ENCODE measurements at places on chromosomes 16 and 17.
A peak's percentile ranks its signal among the peaks of the same experiment; 100 is the strongest.

DNA sequence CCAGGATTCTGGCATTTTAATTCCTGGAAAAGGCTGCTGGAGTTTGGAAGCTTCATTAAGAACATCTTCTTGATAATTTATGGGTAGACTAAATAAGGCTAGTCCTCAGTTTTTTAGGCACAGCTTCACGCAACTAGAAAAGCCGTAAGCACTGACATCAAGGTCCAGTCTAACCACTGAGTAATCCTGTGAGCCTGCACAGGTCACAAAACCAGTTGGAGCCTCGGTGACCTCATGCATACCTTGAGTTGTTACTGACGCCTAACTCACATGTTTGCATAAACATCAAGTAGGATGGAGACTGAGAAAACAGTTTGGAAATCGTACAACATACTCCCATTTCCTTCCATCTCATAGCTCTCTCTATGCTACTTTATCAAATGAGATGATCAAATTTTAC, 63.8 kb upstream of the RCVRN start:
- no peak for DNase-seq

DNA sequence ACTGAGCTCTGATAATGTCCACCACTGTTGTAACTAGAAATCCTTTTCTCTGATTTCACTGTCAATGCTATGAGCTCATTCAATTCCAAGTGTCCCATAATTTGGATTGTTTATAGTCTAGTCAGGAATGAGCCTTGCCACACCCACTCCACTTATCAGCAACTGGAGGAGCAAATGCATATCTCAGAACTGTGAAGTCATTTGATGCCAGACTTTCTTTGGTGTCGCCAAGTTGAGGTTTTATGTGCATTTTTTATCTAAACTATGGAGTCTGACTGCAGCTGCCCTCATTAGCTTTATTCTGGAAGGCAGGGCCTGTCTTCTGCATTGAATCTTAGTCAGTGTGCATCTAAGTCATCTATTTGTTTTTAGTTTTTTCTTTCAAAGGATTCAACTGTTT, 361.3 kb downstream of the PMP22 start:
- DNase-seq, result no peak

- DNase-seq, result no peak
These were observed 2.3 kb upstream of the NT5M start for GRCh38 chr17:17300624-17301568.

GRCh38 chr16:82580298-82580890, 46.4 kb upstream of the CDH13 start:
- peak; percentile 44 for DNase-seq

DNA sequence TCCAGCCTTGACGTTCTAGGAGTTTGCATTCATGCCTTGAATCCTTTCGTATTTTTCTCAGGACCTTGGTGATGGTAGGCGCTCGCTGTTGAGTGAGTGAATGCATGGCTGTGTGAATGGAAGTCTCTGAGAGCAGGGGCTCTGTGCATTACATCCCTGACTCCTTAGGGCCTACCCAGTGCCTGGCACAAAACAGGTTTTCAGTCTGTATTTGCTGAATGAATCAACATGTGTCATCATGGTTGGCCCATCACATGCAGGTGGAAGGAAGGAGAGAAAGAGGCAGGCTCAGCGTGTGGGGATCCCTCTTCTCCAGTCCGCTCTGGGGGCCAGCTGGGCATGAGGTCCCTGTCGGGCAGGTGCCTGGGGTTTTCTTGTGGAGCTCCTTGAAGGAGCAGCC, 8.7 kb downstream of the RAP1GAP2 start:
- no peak for DNase-seq

DNA sequence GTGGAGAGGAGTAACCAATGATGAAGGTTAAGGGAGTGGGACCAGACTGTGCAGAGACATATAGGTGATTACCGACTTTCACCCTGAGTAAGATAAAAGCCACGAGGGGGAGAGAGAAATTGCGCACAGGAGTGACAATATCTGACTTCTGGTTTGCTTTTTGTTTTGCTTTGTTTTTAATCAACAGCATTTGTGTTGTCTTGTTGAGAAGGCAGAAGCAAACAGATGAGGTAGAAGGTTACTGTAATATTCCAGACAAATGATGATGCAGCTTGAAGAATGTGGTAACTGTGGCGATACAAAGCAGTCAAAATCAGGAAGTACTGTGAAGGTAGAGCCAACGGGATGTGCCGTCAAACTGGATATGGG, 7.5 kb downstream of the PELP1 start:
- DNase-seq, result no peak

GRCh38 chr17:57928928-57929327, 26.3 kb downstream of the CUEDC1 start:
- DNase-seq, result no peak

DNA sequence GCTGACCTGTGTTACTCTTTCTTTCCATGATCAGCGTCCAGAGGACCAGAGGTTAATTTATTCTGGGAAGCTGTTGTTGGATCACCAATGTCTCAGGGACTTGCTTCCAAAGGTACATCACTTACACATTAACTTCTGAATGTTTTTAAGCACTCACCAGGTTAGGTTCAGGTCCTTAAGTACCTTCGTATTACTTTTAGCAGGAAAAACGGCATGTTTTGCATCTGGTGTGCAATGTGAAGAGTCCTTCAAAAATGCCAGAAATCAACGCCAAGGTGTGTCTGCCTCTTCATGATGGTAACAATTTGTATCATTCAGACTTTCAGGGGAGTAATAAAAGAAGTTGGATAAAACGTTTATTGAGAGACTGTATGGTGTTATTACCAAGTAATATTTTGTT, 3.3 kb downstream of the HERPUD1 start:
- DNase-seq, result no peak

GRCh38 chr17:79216391-79216790, 141.8 kb downstream of the ENGASE start:
- no peak for DNase-seq

DNA sequence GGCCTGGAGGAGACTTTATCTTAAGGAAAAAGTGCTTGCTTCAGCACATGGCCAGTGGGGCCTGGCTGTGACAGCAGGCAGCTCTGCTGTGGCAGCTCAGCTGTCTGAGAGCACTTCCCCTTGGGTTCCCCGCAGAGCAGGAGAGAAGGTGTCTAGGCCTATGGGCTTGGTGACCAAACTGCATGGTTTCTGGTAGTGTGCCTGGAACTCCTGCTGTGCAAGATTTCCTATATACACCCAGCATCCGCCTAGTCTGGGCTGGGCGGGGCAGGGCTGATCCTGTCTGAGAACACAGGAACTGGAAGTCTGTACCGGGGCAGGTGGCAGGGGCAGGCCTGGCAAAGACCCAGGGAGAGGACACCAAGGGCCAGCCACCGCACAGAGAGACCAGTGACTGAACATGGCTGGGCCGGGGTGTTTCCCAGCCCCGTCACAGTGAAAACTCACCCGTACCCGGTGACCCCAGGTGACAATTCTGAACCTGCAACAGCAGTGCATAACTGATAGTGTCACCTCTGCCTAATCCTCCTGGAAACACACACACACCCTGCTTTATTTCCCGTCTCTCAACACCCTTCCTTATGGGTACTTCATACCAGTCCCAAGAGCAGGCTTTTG, 39.3 kb downstream of the CHD9 start:
- DNase-seq, result no peak
